ENCODE measurements at places on chromosomes 13 and 19. TPM values are rescaled to one million over a fixed set of nuclear protein-coding genes. Genes with fewer than 3 reads are reported as not detected.

PTGIR gene
- total RNA-seq, result not detected

FGF22 gene
- not detected for total RNA-seq

S1PR5 gene
- total RNA-seq, result 6.6 TPM

C19orf73 gene
- total RNA-seq, result 1.9 TPM

ZNF284 gene
- 2.3 TPM for total RNA-seq

ZBTB32 gene
- total RNA-seq, result not detected

PSG1 gene
- total RNA-seq, result not detected

NLRP9 gene
- not detected for total RNA-seq

MAG gene
- total RNA-seq, result not detected

PLIN4 gene
- total RNA-seq, result 4.4 TPM

DCT gene
- not detected for total RNA-seq

ZNF737 gene
- 6.1 TPM for total RNA-seq

C19orf33 gene
- total RNA-seq, result 266 TPM

KLK11 gene
- total RNA-seq, result 52.0 TPM

PEAK3 gene
- total RNA-seq, result not detected

ERFL gene
- under 0.01 TPM for total RNA-seq

SULT2A1 gene
- total RNA-seq, result not detected

ZNF433 gene
- total RNA-seq, result 5.5 TPM

ZNF544 gene
- 55.8 TPM for total RNA-seq

TMEM238 gene
- total RNA-seq, result 10.0 TPM

ZNF568 gene
- total RNA-seq, result 9.5 TPM

FCHO1 gene
- total RNA-seq, result 0.90 TPM

LRRC4B gene
- not detected for total RNA-seq

ZIM2 gene
- total RNA-seq, result not detected

All from bronchial epithelial cell (primary cell).